ENCODE measurements at places on chromosomes 1 and 21.

- no peak for DNase-seq
These were observed 210.3 kb upstream of the CACYBP start for GRCh38 chr1:174789399-174789798.

DNA sequence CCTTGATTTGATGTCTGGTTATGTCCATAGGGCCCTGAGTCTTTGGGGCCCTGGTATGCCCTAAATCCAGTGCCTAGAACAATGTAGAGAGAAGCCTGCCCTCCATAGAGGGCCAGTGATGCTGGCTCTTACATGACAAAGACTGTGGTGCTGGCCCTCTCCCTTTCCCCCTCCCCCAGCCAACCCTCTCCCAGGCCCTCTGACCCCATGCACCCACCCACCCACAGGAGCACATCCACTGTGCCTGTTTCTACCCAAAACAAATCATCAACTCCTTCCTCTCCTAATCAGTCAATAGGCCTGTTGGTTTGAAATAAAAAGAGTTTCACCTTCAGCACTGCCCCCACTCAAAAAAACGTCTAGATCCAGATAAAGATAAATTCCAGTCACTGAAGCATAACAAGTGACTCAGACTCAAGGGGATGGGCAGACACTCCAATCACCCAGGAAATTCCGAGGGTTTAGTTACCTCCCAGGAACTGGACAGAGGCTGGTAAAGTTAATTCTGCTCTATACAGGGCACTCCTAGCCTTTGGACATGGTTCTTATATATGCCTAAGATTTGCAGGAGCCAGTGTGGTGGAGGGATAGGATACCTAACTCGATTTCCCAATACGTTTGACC lies 144.8 kb upstream of the VANGL1 start:
- no peak for DNase-seq

- DNase-seq: no peak
These were observed 111.7 kb upstream of the IRF2BP2 start for GRCh38 chr1:234721476-234722269.

DNA sequence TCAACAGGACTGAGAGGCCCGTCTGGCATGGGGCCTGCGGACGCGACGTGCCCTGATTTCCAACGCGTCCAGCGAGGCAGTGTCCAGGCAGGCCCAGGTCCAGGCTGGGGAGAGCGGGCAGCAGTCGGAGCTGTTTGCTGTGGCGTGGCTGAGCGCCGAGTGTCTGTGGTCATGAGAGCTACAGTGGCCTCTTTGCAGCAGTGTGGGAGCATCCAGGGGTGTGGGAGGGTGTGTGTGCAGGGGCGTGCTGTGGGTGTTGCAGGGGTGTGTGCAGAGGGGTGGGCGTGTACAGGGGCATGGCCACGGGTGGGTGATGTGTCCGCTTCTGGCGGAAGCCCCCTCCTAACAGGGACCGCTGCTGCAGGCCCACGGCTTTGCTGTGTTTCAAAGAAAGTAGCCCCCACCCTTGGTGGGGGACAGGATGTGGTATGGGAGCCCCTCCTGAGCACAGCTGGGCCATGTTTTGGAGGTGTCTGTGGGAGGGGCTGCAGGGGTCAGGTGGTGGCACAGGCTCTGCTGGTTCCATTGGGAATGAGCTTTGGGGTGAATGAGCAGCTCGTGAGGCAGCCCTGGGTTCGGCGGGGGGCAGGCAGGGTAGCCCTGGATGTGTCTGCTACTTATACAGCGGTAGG lies 17.7 kb downstream of the PLCH2 start:
- DNase-seq: peak; percentile 13

DNA sequence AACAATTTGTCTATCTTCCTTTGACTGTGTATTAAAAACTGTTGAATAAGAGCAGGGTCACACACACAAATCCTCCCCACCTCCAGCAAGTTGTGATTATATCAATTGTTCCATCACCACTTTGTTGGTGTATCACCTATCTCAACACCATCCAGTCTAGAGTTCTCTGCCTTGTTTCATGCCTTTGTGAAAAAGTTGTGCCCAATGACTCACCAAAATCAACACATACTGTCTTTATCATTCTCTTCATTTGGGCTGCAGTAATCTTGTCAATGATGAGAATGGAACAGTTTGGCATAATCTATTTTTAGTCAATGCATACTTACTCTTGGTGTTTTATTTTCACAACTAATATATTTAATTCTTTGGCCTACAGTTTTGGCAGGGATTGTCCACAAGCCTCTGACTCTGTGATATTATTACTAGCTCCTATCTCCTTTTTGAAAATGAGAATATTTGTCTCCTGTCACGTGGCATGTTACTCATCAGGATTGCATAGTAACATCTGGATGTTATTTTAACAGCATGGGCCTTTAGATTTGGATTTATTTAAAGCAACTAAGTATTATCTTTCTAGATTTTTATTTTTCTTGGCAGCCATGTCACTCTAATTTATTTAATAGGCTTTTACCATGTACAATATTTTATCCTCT lies 5.1 kb downstream of the C1orf87 start:
- no peak for DNase-seq

DNA sequence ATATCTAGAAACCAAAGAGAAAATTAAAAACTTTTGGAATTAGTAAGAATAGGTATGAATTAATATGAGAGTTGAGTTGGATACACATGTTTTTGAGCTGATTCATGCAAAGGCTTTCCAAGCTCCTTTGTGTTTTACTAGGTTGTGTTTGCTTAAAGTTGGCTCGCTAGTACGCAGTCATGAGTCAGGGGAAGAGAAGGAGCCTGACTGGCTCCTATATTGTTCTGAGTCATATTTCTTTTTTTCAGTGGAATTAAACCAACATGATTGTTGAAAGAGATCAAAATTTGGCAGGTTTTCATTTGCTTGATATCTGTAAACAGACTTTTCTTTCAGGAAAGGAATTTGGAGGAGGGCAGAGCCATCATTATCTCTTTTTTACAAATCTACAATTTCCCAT lies 66.7 kb downstream of the MAGI3 start:
- no peak for DNase-seq

DNA sequence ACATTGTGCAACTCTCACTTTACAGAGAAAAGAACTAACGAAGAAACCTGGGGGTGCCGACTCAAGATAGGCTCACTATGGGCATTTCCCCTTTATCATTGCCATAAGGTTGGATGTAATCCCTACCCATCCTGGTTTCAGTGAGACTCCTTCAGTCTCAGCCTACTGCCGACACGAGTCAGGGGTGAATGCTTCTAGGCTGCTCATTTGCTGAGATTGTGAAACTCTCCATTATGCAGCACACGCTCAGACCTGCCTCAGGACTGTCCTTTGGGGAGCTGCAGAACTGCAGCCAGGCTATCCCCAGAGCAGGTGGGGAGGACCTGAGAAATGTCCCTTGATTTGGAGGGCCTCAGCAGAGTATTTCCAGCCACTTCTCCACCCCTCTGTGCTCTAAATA lies 22.2 kb downstream of the TSHB start:
- no peak for DNase-seq

GRCh38 chr1:244376126-244376525 lies 75.6 kb downstream of the ADSS2 start:
- no peak for DNase-seq

GRCh38 chr1:3061566-3061965 lies 7.4 kb upstream of the PRDM16 start:
- no peak for DNase-seq

GRCh38 chr1:8745749-8746390 lies 71.6 kb downstream of the RERE start:
- no peak for DNase-seq

DNA sequence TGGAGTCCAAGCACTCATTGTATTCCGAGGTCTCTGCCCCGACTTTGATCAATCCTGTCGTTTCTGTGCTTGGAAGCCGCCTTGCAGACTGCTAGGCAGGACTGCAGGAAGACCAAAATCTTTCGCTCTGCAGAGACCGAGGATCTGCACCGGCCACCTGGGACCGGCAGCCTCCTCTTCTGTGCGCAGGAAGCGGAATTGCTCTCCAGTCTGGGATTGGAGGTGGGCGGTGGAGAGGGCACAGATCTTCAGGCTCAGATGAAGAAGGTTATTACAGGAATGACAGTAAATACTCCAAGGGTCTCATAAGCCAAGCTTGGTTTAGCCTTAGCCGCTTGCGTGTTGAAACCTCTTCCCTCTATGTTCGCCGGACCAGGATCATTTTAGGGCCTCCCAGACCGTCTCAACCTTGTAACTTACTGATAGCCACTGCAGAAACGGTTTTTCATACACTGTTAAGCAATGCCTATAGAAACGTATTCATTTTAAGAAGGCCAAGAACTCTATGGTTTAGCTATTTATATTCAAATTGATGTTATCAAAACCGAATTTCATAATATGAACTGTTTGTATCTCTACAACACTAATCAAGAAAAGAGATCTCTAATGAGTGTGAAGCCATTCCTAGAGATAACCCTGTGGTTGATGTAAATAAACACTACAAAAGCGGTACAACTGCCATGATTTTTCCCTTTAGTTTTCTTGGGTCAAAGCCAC lies 1.1 kb downstream of the MIA3 start:
- DNase-seq: peak; percentile 19

- no peak for DNase-seq
These were observed 106.2 kb upstream of the COL6A1 start for GRCh38 chr21:45875416-45875760.

Data from cerebellar nuclear complex (tissue), 1 donor.